ENCODE measurements at places on chromosomes 5 and 9.

DNA sequence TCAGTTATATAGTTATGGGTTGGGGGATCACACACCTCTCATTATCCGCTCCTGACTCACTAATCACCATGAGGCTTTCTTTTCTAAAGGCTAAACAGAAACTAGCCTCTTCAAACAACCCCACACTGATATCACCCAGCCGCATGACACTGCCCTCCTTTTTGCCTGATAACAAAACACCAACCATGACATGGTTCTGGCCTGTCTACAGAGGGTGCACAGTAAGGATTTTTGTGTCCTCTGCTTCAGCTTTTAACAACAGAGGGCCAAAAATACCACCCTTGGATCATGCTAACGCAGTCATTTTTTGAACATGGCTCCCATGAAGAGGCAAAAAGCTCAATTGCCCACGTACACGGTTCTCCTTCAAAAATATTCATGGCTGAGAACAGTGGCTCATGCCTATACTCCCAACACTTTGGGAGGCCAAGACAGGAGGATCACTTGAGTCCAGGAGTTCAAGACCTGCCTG is 4.0 kb downstream of the CMBL start:
- DNase-seq = no peak

DNA sequence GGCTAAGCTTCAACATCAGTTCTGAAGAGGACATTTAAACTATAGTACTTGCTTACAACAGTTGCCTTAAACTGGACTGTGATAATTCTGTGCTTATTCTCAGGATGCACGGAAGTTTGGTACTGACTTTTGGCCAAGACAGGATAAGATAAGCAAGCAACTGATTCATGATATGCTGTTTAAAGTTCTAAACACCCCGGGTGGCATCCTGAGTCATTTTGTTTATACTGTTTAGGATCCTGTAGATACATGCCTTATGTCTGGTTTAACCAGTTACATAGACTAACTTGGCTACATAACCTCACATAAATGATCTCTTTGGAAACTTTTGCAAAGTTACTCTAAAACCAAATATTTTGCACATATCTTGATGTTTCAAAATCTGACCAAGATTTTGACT is 95.9 kb downstream of the CDH9 start:
- DNase-seq = no peak

- no peak for DNase-seq
Observed at GRCh38 chr5:37189355-37189754, 59.8 kb downstream of the CPLANE1 start.

DNA sequence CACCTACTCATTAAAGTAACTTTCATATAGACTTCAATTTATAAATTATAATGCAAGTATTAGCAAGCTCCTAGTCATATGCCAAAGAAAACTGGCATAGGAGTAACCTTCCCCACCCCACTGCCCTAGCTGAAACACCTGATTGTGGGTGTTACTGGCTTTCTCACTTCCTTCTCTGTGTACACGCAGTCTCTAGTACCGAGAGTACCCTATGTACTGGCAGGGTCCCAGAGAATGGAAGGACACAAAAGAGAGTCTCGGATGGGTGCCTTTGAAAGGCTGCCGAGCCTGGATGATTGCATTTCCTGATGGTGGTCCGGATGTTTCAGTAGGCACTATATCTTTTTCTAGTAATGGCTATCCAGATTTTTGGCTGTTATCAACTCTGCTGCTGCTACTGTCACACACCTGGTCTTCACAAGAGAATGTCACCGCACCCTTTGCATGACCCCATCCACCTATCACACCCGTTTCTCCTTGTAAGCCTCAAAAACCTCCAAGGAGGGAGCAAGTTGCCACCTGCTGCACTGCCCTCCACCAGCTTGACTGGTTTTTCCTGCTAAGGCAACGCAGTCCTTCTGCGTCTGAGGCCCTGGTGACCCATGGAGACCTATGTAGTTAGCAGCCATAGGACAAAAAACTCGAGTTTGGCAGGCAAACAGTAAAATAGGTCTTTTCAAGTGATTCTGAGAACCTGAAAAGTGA is 53.8 kb upstream of the CLINT1 start:
- no peak for DNase-seq

DNA sequence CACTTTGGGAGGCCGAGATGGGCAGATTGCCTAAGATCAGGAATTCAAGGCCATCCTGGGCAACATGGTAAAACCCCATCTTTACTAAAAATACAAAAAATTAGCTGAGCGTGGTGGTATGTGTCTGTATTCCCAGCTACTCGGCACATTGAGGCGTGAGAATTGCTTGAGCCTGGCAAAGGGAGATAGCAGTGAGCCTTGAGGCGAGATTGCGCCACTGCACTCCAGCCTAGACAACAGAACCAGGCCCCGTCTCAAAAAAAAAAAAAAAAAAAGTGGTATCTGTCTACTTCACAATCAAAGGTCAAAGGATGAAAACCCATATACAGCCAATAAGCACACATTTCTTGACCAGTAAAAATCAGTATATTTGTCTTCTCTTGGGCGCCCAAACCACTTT is 728.5 kb upstream of the ADAMTS16 start:
- DNase-seq = no peak

- DNase-seq = no peak
Observed at GRCh38 chr9:112494153-112494552, 7.5 kb downstream of the KIAA1958 start.

DNA sequence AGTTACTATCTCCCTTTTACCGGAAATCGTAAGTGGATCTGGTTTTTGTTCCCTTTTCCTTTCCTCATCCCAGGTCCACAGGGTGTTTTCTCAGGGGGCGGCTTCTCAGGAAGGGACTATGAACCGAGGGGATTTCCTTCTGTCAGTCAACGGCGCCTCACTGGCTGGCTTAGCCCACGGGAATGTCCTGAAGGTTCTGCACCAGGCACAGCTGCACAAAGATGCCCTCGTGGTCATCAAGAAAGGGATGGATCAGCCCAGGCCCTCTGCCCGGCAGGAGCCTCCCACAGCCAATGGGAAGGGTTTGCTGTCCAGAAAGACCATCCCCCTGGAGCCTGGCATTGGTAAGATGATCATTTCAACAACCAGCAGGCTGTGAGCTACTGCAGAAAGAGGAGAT is 75.8 kb downstream of the GOLPH3 start:
- no peak for DNase-seq

GRCh38 chr5:72156946-72157624 is 49.8 kb downstream of the MAP1B start:
- peak; percentile 19 for DNase-seq

DNA sequence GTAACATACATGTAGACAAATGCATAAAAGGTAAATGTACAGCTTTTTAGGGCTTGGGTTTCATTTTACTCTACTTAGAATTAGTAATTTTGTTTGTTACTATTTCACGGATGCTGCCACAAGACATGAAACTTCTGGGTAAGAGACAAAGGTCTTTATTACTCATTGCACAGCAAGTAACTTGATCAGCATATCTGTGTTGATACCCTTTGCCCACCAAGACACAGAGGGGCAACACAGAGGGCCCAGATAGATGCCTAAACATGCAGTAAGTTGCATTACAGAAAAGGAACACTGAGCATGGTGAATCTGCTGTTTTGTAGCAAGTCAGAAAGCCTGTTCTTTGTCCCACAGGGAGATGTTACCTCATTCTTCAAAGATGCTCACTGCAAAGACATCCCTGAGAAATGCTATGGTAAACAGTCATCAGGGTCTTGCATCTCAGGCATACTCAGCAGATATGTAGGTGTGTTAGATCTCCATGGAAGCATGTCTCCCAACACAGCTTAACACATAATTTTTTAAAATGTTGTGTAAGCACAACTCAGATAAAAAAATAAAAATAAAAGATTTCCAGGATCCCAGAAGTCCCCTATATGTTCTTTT is 10.3 kb downstream of the ITGA2 start:
- no peak for DNase-seq

DNA sequence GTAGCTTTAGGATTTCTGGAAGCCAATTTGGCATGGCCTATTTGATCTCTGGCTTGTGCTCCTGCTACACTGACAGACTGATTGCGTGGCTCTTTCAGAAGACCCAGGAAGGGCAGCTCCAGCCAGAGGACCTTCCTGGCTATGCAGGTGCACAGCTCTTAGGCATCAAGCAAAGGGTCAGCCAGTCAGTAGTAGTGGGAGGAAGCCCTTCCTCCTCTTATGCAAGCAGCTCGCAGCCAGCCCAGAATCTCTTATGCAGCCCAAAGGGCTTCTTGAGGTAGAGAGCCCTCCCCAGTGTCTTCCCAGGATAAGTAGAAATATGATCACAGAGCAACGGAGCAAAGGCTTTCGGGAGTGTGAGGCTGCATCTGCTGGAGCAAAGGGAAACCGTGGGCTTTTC is 43.2 kb downstream of the SLC36A1 start:
- no peak for DNase-seq

GRCh38 chr5:124824637-124825158 is 78.3 kb upstream of the ZNF608 start:
- DNase-seq = peak; percentile 12

DNA sequence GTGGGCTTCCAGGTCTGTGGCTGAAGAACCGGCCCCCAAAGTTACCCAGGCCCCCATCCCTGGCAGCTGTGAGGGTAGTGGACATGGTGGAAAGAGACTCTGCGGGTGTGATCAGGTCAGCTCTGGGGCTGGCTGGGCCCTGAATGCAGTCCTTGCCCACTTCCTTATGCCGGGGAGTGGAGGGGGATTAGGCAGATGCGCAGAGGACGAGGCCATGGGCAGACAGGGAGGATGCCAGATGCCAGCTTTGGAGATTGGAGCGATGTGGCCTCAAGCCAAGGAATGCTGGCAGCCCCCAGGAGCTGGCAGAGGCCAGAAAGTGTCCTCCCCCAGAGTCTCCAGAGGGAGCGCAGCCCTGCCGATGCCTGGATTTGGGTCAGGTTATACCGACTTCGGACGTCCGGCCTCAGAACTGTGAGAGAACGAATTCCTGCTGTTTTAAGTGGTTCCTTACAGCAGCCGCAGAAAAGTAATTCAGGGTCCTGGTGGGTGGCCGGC is 69.8 kb downstream of the ADAMTS2 start:
- no peak for DNase-seq

DNA sequence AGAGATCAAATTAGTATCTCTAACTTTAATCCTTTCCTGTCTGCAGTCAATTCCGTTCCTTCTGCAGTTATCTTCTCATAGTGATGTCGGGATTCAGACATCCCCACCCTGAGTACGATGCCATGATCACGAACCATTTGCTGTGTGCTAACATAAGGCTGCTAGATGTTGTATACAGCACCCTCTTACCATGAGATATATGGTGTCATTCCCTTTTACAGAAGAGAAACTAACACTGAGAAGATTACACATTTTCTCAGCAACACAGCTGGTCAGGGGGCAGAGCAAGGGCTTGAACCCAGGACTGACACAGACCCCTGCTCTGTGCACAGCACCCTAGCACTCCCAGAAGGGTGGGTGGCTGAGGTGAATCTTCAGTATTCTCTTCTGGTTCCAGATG is 46.9 kb upstream of the HSD17B4 start:
- no peak for DNase-seq

GRCh38 chr9:4262735-4263141 is 37.1 kb downstream of the GLIS3 start:
- peak; percentile 94 for DNase-seq

GRCh38 chr5:64344501-64344900 is 161.3 kb upstream of the RGS7BP start:
- no peak for DNase-seq

DNA sequence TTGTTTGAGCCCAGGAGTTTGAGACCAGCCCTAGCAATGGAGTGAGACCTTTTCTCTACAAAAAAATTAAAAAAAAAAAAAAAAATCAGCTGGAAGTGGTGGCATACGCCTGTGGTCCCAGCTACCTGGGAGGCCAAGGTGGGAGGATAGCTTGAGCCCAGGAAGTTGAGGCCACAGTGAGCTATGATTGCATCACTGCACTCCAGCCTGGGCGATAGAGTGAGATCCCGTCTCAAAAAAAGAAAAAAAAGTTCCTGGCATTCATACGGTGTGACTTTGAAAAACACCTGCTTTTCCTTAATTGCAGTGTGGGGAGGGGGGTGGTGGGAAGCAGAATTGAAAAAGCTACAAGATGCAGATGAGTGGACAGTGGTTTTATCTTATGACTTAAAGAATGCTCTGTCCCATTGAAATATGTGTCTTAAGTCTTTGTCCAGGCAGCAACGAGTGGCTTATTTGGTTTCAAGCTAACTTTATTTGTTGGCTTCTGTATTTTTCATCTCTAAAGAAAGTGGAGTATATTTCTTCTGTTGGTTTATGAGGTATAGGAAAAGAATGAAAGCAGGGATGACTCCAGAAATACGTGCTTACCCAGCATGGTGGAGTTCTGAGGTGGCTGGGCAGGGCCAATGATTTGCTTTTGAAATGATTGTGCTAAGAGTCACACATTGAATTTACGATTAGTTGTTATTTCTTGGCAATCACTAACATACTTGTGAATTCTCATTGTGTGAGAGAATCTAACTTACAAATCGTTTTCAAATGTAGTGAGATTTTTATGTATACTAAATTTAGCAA is 27.8 kb downstream of the ROPN1L start:
- DNase-seq = peak; percentile 82

GRCh38 chr9:89522261-89522958 is 24.5 kb upstream of the SEMA4D start:
- no peak for DNase-seq

- DNase-seq = peak; percentile 82
Observed at GRCh38 chr5:138068742-138069600, 14.9 kb upstream of the WNT8A start.

DNA sequence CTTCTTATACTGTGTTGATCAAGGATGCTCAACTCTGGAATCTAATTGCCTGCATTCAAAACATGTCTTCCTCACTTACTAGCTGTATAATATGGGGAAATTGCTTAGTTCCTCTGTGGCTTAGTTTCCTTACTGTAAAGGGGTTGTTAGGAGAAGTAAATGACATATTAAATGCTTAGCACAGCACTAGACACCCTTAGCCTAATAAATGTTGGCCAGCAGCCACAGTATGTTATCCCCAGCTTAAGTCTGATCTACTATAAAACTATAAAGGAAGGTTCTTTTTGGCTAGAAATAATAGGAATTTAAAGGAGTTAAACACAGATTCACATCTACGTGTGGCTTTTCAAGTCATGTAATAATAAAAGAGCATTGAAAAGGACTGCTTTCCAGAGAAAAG is 232.4 kb downstream of the PCSK1 start:
- DNase-seq = no peak

DNA sequence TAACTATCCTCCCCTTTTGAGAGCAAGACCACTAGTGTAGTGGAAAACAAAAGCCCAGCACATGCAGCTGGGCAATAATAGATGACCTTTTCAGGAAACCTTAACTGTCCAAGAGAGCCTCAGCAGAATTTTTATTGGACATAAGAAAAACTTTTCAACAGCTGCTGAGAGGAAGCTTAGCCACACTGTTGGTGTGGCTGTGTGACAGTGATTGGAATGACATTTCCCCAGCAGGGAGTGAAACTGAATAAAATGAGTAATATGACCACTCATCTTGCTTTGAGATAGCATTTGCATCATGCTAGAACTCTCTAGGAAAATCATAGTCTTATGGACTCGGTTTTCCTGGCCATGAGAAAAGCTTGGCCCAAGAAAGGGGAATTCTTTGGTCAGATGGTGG is 687.8 kb downstream of the SLCO4C1 start:
- DNase-seq = no peak
